ENCODE measurements at places on chromosomes 7 and 10.

- no peak for DNase-seq
Measured at GRCh38 chr10:31000071-31000782, 31.4 kb downstream of the ZNF438 start.

- no peak for DNase-seq
Measured at GRCh38 chr7:71580027-71580426, 448.1 kb downstream of the GALNT17 start.

- no peak for DNase-seq
Measured at GRCh38 chr7:17957871-17958270, 17.6 kb upstream of the SNX13 start.

DNA sequence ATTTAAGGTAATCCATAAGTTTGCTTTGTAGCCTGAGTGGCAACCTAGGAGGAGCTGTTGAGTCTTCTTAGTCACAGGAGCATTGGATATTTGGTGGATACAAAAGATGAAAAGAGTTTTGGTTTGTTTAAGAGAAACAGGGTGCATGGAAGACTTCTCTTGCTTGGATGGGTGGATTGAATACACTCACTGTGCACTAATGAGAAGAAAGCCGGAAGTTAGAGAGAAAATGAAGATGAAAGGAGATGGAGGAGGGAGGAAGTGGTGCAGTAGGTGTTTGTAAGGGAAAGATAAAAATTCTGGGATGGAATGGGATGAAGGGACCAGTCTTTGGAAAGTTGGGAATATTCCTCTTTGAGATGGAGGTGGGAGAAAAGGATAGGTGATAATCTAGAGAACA lies 7.7 kb downstream of the MDFIC start:
- DNase-seq = no peak

GRCh38 chr7:115005953-115006352 lies 84.1 kb downstream of the MDFIC start:
- no peak for DNase-seq

GRCh38 chr7:101995121-101995520 lies 177.7 kb downstream of the CUX1 start:
- DNase-seq = no peak

DNA sequence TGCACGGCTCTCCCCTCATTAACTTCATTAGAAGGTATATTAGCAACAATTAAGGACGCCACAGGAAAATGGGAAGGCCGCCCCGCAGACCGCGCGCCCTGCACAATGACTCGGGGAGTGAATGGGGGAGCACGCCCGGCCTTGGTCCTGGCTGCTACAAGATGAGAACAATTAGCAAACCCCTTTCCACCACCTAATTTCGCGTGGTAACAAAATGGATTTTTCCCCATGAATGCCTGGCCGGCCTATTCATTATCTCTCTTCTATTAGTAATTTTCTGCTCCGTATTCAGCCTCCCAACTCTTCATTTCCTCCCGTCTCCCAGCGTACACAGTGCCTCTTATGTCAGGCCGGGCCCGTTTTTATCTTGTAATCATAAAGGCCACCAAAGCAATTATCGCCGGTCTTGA lies 346.9 kb downstream of the DNAJB6 start:
- no peak for DNase-seq

GRCh38 chr10:69405221-69405620 lies 11.5 kb downstream of the TACR2 start:
- DNase-seq = no peak

GRCh38 chr7:96052860-96053470 lies 268.9 kb downstream of the SLC25A13 start:
- no peak for DNase-seq

DNA sequence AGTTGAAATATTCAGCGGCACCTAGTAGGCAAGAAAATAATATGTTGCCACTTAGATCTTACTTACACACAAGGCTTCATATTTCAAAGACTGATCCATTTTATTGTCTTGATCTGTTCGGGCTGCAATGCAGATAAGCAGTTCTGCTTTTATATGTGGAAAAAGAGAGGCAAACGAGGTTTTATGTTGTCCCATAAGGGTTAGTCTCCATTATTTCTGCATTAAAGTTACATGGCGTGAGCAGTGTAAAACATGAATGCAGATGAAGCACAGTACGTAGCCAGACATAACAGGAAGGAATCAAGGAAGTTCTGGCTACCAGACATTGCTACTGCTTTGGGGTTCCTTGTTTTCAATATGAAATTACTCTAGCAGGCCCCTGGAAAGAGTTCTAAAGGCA lies 224.8 kb downstream of the BBS9 start:
- DNase-seq = no peak

- DNase-seq = no peak
Measured at GRCh38 chr7:50835156-50835555, 52.5 kb upstream of the GRB10 start.

GRCh38 chr10:73802276-73802991 lies 9.0 kb downstream of the NDST2 start:
- no peak for DNase-seq

GRCh38 chr7:79304711-79305110 lies 148.8 kb downstream of the MAGI2 start:
- DNase-seq = no peak

- DNase-seq = no peak
Measured at GRCh38 chr10:78957471-78958039, 111.2 kb upstream of the ZMIZ1 start.

- no peak for DNase-seq
Measured at GRCh38 chr10:127524229-127524628, 24.9 kb upstream of the NPS start.

Data from stimulated activated CD4-positive, alpha-beta T cell treated with anti-CD3 and anti-CD28 coated beads, Interleukin-4, amount 100 ng/mL, for 48 hours (primary cell).